ENCODE measurements at places on chromosomes 2 and 18.

GRCh38 chr18:48702346-48703027 lies 163.7 kb downstream of the CTIF start:
- DNase-seq = no peak
- no peak overlapping the region for H3K27ac ChIP-seq
- no peaks in the 10 kb centered on the region for H3K4me1 ChIP-seq
- H3K4me3 ChIP-seq = no peak overlapping the region
- H3K27me3 ChIP-seq = no peaks in the 10 kb centered on the region

DNA sequence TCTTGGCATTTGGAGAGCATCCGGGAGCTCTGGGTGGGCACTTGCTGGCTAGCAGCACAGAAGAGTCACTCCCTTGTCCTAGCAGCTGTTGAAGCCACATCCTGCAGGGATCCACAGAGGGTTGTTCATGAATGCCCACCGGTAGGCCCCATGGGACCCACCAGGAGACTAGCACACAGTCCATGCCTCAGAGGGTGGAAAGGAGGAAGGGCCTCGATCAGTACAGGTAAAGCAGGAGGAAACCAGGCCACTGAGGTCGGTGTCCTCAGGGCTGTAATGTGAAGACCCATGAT lies 205.8 kb downstream of the SEPTIN10 start:
- H3K27me3 ChIP-seq = no peaks in the 10 kb centered on the region
- H3K27ac ChIP-seq = peak overlapping the region; percentile 43
- DNase-seq = no peak
- H3K36me3 ChIP-seq = no peaks in the 10 kb centered on the region

DNA sequence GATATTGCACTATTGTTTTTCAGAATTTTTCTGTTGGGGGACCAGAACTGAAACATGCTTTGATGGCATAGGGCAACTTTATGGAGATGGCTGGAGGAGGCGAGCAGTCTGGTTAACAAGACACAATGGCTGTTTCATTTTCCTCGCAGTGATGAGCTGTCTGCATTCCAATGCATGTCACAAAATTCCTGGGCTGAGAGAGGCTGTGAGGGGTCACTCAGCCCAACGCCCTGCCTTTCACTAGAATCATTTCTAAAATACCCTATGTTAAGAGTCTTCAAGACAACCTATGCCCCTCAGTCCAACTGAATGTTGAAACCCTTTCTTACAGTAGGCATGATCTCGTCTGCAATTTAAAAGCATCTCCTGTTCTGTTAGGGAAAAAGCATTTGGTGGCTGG lies 1090.0 kb downstream of the BCL11A start:
- no peak overlapping the region for H3K4me3 ChIP-seq
- no peak for DNase-seq
- H3K27ac ChIP-seq = no peak overlapping the region
- no peaks in the 10 kb centered on the region for H3K27me3 ChIP-seq
- H3K36me3 ChIP-seq = no peaks in the 10 kb centered on the region

- no peak overlapping the region for H3K4me3 ChIP-seq
- H3K4me1 ChIP-seq = no peaks in the 10 kb centered on the region
- no peak for DNase-seq
- no peak overlapping the region for H3K27ac ChIP-seq
- no peaks in the 10 kb centered on the region for H3K27me3 ChIP-seq
Measured at GRCh38 chr18:65025756-65026155, 725.1 kb upstream of the CDH7 start.

- no peaks in the 10 kb centered on the region for H3K4me1 ChIP-seq
- H3K4me3 ChIP-seq = no peak overlapping the region
- no peaks in the 10 kb centered on the region for H3K27me3 ChIP-seq
- no peaks in the 10 kb centered on the region for H3K36me3 ChIP-seq
- no peak overlapping the region for H3K27ac ChIP-seq
Measured at GRCh38 chr2:173555833-173556232, 201.2 kb downstream of the CDCA7 start.

- no peaks in the 10 kb centered on the region for H3K27me3 ChIP-seq
- peaks cover 7% of the 10 kb centered on the region for H3K4me1 ChIP-seq
- H3K4me3 ChIP-seq = no peak overlapping the region
- peaks cover 12% of the 10 kb centered on the region for H3K36me3 ChIP-seq
- H3K27ac ChIP-seq = peak overlapping the region; percentile 94
- peak; percentile 38 for DNase-seq
Measured at GRCh38 chr2:86039178-86039962, 66.3 kb downstream of the POLR1A start.

- no peak for DNase-seq
- H3K36me3 ChIP-seq = no peaks in the 10 kb centered on the region
- no peaks in the 10 kb centered on the region for H3K27me3 ChIP-seq
Measured at GRCh38 chr2:3242747-3243369, 134.8 kb downstream of the EIPR1 start.

DNA sequence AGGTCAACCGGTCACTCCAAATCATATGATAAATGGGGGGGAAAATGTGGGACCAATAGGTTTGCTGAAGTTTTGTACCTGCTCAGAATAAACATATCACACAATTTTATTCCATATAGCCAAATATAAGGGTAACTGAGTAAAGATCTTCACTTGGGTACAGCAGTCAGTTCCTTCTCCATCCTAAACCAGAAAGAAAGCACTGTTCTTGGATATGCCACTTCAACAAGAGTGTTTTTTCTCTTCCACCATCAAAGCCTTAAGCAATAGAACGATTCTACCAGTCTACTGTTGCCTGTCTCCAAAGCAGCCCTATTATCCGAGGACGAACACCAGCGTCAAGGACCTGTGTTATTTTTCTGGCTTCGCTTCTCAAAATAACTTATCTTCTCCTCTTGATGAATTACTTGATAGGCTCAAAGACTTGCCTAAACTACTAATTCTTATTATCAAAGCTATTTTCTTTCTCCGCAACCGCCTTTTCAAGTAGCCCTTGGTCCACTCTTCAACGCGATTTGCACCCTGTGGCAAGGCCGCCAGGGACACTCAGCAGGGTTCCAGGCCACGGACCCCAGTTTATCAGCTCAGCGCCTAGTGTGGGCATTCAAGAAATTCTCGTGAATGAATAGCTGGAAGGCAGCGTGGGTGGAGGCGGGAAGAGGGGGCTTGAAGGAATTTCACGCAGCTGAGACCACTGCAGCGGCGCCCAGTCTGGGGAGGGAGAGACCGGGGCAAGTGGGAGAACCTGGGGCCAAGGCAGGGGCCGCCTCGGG lies 646 bp downstream of the ALS2 start:
- H3K36me3 ChIP-seq = no peaks in the 10 kb centered on the region
- no peaks in the 10 kb centered on the region for H3K4me1 ChIP-seq
- peak overlapping the region; percentile 95 for H3K27ac ChIP-seq
- peak overlapping the region; percentile 81 for H3K4me3 ChIP-seq
- no peak for DNase-seq

DNA sequence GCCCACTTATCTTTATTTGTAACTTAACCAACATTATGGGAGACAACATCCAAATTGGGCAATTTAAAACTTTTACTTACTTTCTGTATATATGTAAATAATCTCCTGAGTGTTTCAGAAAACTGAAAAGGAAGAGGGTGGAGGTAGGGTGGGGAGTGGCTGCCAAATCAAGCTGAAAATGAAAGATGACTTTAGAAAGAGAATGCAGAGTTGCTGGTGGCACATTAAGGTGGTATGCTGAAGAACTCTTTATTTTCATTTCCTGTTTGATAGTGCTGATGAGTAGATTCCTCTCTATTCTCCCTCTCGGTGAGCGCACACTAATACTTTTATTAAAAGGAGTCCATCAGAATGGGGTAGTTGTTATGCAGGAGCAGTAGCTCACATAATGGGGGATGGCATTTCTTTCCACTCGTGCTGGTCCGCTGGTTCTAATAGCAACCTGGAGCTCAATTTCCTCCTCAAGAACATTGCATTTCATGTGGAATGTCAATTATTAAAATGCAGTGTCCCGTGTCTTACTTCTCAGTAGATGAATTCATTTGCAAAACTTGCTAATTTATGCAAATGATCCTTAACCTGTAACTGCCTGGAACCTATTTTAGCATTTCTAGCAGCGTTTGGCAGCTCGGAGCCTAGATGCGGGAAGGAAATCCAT lies 466.9 kb upstream of the HNRNPA3 start:
- H3K4me1 ChIP-seq = no peaks in the 10 kb centered on the region
- DNase-seq = no peak
- no peak overlapping the region for H3K27ac ChIP-seq
- no peak overlapping the region for H3K4me3 ChIP-seq
- H3K27me3 ChIP-seq = no peaks in the 10 kb centered on the region
